ENCODE measurements at places on chromosomes 5 and 9. TPM values are rescaled to one million over a fixed set of nuclear protein-coding genes. Genes with fewer than 3 reads are reported as not detected.

Gene PCDHA1
- 0.07 TPM for total RNA-seq

Gene SPARC
- total RNA-seq = 1,462 TPM

GRCh38 chr5:127931396-127931795, 152.2 kb upstream of the SLC12A2 start:
- no peaks in the 10 kb centered on the region for H3K36me3 ChIP-seq
- no peaks in the 10 kb centered on the region for H3K4me1 ChIP-seq
- no peaks in the 10 kb centered on the region for H3K27me3 ChIP-seq
- no peak overlapping the region for H3K4me3 ChIP-seq

DNA sequence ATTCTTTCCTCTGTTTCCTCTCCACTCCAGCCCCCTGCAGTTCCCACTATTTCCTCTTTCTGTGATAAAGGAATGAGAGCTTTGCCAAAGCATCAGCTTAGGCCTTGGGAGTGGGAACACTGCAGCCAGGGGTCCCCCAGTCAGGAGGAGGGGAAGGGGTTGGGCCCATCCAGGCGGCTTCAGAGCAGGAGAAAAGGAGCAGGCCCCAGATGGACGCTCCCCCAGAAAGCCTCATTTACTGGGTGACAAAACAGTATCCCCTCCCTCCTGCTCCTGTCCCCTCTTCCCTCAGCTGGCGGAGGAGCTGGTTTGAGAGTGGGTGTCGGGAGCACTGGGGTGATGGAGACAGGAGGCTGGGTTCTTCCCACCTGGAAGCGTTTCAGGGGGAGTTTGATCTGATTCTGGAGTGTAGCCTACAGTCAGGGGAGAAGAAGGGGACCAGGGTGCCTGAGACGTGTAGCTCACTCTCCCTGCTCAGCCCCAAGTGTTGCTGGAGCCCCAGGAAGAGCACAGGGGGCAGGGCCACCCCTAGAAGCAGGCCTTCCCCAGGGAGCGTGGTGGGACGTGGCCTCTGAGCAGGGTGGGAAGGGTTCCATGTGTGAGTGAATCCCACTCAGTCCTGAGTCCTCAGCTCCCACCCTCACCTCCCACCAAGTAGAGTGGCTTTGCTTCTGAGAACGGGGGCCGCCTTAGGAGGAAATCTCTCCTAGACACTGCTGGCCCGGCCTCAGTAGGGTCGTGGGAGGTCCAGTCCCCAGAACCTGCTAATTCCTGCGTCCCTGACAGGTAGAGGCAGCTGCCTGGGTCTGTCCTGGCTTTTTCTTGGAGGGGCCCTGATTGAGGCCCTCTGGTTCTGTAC, 173.1 kb downstream of the CACNA1B start:
- H3K27me3 ChIP-seq = no peaks in the 10 kb centered on the region
- no peak overlapping the region for H3K27ac ChIP-seq
- H3K36me3 ChIP-seq = no peaks in the 10 kb centered on the region

DNA sequence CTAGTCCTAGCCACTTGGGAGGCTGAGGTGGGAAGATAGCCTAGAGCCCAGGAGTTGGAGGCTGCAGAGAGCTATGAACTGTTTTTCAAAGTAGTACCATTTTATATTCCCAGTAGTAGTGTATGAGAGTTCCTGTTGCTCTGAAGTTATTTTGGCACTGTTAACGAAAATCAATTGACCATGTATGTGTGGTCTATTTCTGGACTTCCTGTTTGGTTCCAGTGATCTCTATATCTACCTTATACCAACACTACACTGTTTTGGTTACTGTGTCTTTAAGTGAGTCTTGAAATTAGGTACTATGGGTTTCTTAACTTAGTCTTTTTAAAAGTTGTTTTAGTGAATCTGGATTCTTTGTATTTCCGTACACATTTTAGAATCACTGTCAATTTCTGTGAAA, 13.6 kb downstream of the SLF1 start:
- H3K27ac ChIP-seq = no peak overlapping the region
- no peak overlapping the region for H3K4me3 ChIP-seq
- H3K27me3 ChIP-seq = no peaks in the 10 kb centered on the region
- H3K4me1 ChIP-seq = no peaks in the 10 kb centered on the region
- DNase-seq = no peak
- H3K36me3 ChIP-seq = no peaks in the 10 kb centered on the region

GRCh38 chr5:156589104-156589945, 260.8 kb upstream of the PPP1R2B start:
- no peak for DNase-seq
- no peak overlapping the region for H3K27ac ChIP-seq
- no peak overlapping the region for H3K4me3 ChIP-seq

Data from adrenal gland (tissue), 19 donors.